ENCODE measurements at places on chromosomes 12 and 14.

DNA sequence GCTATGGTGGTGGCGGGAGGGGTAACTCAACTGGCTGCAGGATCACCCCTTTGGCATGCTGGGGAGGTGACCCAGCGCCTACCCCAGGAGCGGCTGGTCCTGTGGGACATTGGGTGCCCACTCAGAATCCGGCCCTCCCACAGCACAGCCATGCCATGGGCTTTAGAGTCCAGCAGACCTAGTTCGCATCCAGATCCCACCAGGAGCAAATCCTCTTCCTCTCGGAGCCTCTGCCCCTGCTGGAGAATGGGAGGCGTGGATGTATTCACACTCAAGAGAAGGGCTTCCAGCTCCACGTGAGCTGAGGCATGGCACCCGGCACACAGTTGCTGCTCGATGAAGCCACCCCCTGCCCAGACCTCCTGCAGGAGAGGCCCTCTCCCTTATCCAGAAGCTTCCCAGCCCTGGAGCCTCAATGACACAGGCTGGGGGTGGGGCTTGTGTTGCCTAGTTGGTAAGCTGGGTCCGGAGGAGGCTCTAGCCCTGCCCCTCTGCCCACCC lies 17.7 kb downstream of the FAM222A start:
- DNase-seq = no peak

- DNase-seq = no peak
Measured at GRCh38 chr14:69270795-69271708, 11.1 kb downstream of the GALNT16 start.

DNA sequence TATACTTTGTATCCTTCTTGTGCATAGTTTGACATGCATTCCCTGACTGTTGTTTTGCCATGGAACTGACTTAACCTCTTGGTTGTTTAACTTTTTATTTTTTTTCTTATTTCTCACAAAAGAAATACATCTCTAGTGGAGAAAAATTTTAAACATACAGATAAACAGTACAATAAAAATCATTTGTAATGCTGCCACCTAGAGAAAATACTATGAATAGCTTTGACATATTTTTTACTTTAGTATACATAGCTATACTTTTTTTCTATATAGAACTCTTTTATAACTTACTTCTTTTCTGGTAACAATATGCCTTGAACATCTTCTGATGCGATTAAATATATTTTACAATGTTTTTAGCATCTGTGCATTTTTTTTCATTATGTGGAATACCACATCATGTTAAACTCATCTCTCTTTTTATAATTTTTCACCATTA lies 184.5 kb downstream of the AKAP6 start:
- DNase-seq = peak; percentile 30

- DNase-seq = no peak
Measured at GRCh38 chr14:100605230-100605629, 18.0 kb upstream of the BEGAIN start.

- DNase-seq = no peak
Measured at GRCh38 chr12:42556917-42557316, 32.6 kb downstream of the PRICKLE1 start.

DNA sequence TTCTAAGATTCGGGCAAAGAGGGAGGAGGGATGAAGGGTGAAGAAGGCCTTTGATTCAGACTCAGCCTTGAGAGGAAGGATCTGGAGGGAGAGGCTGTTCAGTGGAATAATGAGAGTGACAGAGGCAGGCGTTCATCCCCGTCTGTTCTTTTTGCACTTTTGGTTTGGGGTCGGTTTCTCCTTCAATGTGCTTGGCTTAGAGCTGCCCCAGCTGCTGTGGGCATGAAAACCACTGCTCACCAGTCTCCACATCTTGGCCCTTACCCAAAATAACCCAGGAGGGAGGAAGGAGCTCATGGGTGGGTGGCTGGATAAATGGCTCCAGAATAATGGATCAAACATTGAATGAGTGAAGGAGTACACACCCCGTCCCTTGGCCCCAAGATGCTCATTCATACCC lies 261.7 kb upstream of the FKBP4 start:
- DNase-seq = no peak

GRCh38 chr14:59352961-59353360 lies 112.2 kb downstream of the GPR135 start:
- DNase-seq = no peak

DNA sequence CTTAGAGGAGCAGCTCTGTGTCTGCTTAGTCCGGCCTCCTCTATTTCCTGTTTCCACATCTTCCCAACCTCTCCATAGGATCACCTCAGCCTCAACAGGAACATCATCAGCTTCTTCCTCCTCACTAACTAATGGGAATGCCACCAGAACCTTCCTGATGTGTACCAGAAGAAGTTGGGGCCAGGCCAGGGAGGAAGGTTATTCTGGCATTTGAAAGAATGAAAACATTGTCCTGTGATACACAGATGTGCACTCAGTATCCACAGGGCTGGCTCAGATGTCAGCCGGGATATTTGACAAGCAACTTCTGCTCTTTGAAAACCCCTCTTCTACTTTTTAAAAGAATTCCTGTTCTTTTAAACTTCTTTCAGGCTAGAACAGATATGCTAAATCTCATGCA lies 63.6 kb downstream of the TMEM30B start:
- DNase-seq = no peak

DNA sequence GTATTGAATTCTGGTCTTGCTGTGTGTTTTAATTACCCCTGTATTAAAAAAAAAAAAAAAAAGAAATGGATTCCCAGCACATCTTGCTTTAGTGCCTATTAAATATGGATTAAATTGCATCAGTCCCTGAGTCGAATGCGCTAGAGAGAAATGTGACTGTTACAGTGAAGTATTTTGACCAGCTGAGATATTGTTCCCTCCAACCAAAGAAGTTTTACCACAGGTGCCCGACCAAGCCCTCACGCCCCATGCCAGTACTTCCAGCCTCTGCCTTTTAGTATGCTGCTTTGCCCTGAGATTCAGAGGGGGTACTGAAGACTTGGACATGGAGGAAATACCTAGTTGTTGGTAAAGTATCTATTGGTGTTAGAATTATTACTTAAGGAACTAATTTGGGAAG lies 159.7 kb downstream of the TTLL5 start:
- DNase-seq = no peak

DNA sequence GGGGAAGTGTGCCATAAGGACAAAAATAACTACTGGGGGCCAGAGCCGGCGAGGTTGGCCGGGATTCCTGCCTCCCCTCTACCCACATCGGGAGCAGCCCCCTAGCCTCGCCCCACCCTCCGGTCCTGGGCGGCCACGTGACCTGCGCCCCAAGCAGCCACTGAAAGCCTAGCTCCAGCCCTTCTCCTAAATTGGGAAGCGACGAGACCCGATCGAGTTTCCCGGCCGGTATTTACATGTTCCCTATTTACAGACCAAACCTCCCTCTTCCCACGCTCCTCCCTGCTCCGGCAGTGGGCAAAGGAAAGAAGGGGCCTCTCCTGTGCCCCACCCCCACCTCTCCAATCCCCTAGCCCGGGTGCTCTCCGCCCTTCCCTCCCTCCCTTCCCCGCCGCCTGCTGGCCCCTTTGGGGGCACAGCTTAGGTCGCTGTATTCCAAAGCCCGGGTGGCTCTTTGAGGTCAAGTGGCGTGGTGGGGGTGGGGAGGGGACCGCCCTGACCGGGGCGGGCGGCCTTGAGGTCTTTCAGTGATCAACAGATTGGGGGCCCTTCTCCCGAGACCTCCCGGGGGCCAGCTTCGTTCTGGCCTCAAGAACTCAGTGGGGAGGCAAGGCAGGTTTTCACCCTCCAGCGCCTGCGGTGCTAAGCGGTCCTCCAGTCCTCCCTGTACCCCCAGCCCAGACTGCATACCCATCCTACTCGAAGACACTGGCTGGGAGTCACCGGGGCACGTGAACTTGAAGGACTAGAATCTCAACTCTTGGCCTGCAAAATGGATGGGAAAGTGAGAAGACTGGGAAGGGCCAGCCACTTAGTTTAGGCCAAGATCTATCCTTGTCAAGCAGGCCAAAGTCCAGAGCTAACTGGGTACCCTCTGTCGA lies 6.3 kb upstream of the CTDSP2 start:
- no peak for DNase-seq

DNA sequence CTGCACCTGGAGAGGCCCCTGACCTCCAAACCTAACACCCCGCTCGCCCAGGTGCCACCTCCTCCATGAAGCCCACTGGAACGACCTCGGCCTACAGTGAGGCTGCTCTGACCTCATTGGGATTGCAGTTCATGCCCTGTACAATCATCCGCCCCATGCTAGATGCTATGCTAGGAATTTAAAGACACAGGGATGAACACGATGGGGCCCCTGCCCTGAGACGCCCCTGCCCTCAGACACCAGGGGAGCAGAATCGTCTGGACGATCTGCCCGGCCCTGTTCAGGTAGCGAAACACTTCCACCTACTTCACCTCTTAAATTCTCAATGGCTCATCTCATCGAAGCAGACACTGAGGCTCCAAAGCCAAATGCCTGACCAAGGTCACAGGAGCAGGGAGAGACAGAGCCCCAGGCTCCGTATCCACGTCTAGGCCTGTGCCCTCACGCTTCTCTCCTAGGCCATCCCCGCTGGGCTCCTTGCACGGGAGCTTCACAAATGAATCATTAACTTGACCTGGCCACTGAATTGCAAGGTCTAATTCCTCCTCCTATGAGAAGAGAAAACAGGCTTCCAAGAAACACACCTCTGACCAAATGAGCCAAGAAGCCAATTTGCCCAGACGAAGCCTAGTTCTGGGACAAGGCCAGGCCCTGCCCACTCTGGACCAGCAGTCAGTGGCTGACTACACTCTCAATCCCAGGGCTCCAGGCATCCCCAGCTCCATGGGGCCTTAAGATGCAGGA lies 35.2 kb downstream of the SCARB1 start:
- DNase-seq = no peak

DNA sequence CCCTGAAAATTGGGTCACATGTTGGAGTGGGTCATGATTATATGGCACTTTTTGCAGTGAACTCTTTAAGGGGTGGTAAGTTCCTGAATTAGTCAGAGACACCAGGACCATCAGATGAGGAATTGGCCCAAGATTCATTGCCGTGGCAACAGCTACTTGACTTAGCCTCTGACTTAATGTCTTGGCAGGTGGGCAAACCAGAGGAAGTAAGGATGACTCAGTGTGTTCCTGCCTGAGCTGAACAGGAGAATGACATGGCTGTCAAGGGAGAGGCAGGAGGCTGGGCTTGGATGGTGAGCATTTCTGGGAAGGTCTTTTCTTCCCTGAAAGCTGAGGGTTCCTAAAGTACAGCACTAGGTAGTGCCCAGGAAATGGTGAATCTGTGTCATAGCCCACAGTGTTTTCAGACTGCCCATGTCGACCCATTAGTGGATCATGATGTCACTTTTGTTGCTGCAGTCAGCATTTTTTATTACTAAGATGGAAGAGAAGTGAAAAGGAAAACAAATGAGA lies 170.1 kb upstream of the PWP1 start:
- no peak for DNase-seq

DNA sequence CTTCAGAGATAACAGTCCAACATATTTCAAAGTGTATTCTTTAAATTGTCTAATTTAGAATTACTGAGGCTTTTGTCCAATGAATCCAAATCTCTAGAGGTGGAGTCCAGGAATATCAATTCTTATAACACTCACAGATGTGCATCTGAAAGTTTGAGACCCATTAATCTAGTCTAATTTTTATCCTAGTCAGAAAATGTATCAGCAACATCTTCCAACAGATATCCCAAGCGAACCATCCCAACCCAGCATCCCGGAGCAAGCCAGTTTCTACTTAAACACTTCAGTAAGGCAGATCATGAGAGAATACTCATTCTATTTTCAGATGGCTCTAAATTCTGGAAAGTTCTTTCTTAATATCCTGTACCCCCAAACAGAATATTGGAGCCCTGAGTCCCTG lies 113.5 kb downstream of the BBS10 start:
- no peak for DNase-seq

DNA sequence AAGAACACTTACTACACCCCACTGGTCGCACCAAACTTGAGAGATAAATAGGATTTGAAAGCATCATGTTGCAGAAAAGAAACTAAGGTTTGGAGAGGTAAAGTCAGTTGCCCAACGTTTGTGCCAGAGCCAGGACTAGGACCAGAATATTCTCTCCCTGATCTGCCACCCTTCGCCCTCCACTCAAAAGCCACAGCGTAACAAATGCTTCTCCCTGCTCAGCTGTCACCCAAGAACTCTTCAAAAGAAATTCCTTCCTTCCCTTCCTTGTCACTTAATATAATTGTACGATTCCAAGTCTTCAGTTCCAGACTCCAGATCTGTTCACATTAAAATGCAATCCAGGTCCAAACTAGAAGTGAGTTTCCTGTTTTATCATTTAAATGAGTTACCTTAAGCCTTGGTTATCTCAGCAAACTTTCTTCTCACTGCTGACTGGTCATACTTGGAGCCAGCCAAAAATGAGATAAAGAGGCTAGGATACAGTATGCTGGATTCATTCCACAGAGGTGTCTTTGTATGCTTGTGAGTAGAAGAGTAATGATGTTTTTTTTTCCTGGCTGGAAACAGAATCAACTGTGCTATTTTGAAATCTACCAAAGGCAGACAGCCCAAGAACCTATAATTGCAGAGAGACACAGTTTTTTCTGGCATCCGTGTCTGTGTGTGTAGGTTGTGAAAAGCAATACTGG lies 12.8 kb upstream of the PPFIBP1 start:
- DNase-seq = no peak

DNA sequence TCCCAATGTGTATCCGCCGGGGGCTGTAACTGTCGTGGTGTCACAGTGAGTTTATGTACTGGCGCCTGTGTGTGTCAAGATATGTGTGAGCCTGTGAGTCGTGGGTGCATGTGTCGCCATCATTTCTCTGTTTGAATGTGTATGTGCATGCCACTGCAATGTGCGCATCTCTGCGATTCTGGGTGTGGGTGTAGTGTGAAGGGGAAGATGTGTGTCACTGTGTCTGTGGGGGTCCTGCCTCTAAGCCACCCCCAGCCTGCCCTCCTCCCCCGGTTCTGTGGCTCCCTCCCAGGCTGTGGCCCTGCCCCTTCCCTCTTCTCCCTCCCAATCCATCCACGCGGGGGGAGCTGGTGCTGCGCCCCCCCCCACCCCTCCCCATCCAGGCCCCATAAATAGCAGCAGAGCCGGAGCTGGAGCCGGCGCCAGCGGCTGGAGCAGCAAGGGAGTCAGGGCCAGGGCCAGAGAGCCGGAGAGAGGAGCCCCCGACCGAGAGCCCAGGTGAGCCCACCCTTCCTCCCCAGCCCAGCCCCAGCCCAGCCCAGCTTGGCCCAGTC lies at the start of gene CPNE6:
CPNE6 (plus strand) TSS at position 419 of the 554 bp plus-strand sequence. CDS start 1,375 bp downstream, outside the sequence.
- no peak for DNase-seq

- DNase-seq = no peak
Measured at GRCh38 chr14:69669375-69669774, 58.0 kb downstream of the SUSD6 start.

GRCh38 chr12:85301051-85301450 lies 21.0 kb downstream of the ALX1 start:
- DNase-seq = no peak

DNA sequence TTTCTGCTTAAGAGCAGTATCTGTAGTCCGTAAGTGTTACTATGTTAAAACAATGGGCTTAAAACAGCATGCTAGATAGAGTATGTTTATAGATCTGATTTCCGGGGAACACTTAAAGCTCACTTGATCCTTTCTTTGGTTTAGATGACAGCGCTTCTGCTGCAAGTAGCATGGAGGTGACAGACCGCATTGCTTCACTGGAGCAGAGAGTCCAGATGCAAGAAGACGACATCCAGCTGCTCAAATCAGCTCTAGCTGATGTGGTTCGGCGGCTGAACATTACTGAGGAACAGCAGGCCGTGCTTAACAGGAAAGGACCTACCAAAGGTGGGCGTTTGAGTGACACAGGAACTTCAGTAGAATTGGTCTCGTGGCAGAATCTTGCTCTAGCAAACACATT lies 57.5 kb downstream of the EML1 start:
- no peak for DNase-seq

GRCh38 chr12:95882080-95882479 lies 23.3 kb downstream of the SNRPF start:
- no peak for DNase-seq
